ENCODE measurements at places on chromosomes 7 and 10. TPM values are rescaled to one million over a fixed set of nuclear protein-coding genes. Genes with fewer than 3 reads are reported as not detected.

PRPS1L1 gene
- not detected for total RNA-seq

TMEM229A gene
- not detected for total RNA-seq

VIPR2 gene
- total RNA-seq, result 0.02 TPM

CALHM1 gene
- not detected for total RNA-seq

SRRM3 gene
- 13.5 TPM for total RNA-seq

COX19 gene
- 5.1 TPM for total RNA-seq

ODAD2 gene
- total RNA-seq, result 0.17 TPM

NXPH1 gene
- not detected for total RNA-seq

PWWP2B gene
- 18.4 TPM for total RNA-seq

EEPD1 gene
- total RNA-seq, result 56.7 TPM

CARD11 gene
- total RNA-seq, result 1.8 TPM

GPR158 gene
- 0.06 TPM for total RNA-seq

ICA1 gene
- 1.1 TPM for total RNA-seq

PITRM1 gene
- total RNA-seq, result 80.3 TPM

FIGNL1 gene
- 16.0 TPM for total RNA-seq

FZD8 gene
- 4.7 TPM for total RNA-seq

C10orf62 gene
- 0.08 TPM for total RNA-seq

HECW1 gene
- 15.3 TPM for total RNA-seq

SH3PXD2A gene
- 0.82 TPM for total RNA-seq
